PC-9 (cell line): ENCODE measurements at places on chromosomes 5 and 9.

- no peak for DNase-seq
These were observed 137.4 kb downstream of the STK32A start for GRCh38 chr5:147372191-147372590.

GRCh38 chr9:120729791-120730241, 15.5 kb upstream of the MEGF9 start:
- peak; percentile 52 for DNase-seq

DNA sequence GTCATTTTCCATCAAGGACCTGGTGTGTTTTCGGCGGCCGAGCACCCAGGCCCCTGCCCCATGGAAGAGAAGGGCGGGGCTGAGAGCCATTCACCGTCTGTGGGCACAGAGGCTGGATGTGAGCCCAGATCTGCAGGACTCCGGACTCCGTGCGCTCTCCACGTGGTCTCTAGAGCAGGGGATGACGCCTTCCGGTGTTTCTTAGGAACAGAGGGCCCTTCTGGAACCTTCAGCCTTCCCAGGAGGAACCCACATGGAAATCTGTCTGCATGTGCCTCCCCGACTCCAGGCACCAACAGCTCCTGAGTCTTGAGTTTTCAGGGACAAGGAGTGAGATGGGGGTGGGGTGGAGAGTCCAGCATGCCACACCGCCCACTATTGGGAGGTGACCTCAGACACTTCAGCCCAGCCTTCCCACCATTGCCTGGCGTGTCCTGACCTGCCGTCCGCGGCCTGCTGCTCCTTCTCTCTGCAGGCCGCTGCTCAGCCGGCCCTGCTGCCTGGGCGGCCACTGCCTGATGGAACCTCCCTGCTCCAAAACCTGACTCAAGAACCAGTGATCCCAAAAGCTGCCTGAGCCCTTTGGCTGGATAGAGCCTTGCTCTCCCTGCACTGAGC, 2.4 kb upstream of the RXRA start:
- no peak for DNase-seq

GRCh38 chr5:80615266-80615914, 39.1 kb upstream of the MSH3 start:
- DNase-seq, result no peak

GRCh38 chr5:149730620-149731331, 666 bp downstream of the PPARGC1B start:
- no peak for DNase-seq

DNA sequence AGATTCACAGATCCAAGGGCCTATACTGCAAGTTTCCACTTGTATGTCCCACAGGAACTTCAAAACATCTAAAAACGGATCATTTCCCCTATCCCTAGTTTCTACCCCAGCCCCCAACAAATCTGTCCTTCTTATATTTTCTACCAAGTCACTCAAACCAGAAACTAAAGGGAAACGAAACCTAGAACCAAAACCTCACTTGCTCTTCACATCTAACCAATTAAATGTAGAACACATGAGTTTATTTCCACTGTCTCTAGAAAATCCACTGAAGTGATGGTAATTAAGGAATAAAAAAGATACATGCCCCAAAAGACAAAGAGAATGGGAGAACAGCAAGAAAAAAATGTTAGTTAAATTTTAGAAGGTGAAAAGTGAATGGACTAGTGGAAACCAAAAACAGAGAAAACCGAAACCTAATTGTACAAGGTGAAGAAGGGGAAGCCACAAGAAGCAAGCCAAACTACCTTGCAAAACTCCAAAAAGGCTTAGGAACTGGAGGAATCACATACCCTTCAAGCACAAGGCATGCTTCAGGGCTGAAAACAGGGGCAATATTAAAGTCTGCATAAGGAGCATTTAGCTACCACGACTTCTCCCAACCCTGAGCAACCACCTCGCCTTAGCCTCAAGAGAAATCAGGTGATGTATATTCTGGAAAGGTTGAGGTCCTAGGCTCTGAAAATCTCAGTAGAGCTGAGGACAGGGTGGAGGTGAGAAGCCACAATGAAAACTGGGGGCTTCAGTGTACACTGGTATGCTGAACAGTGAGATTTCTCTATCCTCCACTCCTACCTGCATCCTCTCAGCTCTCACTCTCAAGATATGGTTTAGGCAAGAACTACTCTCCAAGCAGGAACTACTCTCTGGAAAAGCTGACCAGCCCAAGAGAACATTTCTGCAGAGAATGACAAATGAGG, 11.1 kb downstream of the SMU1 start:
- no peak for DNase-seq

DNA sequence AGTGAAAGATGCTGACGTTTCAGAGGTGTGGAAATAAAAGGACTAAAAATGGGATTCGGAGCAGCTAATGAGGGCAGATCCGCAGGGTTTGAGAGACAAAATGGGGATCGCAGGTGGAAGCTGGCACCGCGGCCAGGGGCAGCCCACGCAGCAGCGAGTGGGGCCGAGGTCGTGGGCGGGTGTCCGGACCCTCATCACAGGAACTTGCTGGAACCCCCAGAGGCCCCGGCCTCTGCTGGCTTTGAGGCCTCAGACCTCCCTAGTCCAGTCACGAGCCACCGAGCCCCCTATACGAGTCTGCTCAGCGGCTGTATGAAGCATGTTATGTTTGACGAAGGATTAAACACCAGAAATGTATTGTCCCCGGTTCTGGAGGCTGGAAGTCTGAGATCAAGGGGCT, 45.8 kb upstream of the FCN1 start:
- DNase-seq, result no peak

- no peak for DNase-seq
These were observed 621.2 kb upstream of the CDH6 start for GRCh38 chr5:30572279-30572678.

DNA sequence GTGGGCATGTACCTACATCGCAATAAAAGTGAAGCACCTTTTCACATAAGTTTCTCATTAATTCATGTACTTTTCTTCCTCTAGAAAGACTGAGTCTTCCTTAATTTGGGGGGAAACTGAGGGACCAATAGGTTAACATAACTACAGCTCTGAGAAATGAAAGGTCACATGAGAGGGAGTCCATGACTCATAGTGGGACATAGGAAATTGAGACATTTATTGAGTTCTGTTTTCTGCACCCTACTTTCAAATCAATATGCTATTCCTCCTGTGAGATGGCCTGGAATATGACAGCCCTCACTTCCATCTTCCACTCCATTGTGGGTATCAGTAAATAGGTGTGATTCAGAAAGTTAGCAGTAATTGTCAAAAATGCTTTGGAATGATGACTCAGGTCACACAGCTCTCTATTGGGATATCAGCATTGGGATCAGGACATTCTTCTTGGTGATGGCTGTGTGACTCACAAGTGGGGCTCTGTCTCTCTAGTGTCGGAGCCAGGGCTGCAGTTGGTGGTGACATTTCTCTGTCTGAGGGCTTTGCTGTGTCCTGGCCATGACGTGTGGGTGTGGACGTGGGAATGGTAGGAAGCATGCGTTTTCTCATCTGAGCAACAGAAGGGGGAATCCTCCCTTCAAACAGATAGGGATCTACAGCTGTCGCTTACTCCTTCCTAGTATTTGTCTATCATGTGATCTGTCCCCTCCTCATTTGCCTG, 125.0 kb downstream of the TRIO start:
- DNase-seq, result peak; percentile 98

DNA sequence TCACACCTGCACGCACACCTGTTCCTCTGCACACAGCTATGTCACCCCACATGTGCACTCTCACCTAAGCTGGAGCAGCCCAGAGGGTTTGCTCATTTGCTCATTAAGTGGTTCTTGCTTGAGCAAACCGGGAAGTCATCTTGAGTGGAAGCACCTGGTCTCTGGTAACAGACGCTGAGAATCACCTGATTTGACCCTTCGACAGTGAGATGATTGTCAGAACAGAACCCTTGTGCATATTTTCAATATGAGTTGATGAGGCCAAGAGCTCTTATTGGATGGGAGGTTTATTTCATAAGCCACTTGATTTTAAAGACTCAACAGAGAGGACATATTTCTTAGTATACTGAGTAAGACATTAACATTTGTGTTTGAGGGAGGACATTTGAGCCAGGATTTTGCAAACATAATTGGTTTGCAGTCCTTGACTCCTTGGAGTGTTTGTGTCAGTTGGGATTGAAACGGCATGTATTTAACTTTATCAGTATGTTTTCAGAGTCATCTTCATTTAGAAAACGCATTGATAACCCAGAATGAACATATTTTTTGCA, 22.1 kb upstream of the LPCAT1 start:
- DNase-seq, result peak; percentile 54

GRCh38 chr5:179292681-179293635, 52.3 kb downstream of the ADAMTS2 start:
- no peak for DNase-seq

- no peak for DNase-seq
These were observed 64.7 kb downstream of the SH3PXD2B start for GRCh38 chr5:172389578-172390112.

- no peak for DNase-seq
These were observed 59.6 kb upstream of the CPLANE1 start for GRCh38 chr5:37308793-37309192.

DNA sequence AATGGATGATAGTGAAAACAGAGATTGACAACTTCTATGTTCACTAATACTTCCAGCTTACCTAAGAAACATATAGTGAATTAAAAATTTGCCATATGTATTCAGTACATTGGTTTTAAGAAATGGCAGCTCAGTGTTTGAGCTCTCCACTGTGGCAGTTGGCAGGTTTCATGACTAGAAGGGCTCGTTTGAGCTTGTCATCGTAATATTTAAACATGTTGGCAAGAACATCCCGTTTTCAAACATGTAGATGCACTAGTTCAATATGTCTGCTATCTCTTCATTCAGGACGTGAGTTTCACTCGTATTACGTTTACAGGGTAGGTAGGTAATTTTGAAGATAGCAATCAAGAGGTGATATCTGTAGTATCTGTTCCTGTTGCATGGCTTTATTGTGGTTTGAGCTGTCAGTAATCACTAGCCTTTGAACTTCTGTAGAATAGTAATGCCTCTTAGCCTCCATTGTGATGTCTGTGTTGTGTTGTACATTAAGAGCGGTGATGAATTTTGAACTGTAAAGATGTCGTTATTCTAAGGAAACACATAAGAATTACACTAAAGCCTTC, 74.8 kb downstream of the NLN start:
- no peak for DNase-seq
